Activated CD8-positive, alpha-beta memory T cell treated with anti-CD3 and anti-CD28 coated beads for 1 hour (primary cell): ENCODE measurements at places on chromosomes 2 and 18.

GRCh38 chr2:16173893-16174692 lies 233.7 kb downstream of the MYCN start:
- DNase-seq = no peak

- DNase-seq = no peak
These were observed 91.6 kb downstream of the DNER start for GRCh38 chr2:229622495-229623355.

DNA sequence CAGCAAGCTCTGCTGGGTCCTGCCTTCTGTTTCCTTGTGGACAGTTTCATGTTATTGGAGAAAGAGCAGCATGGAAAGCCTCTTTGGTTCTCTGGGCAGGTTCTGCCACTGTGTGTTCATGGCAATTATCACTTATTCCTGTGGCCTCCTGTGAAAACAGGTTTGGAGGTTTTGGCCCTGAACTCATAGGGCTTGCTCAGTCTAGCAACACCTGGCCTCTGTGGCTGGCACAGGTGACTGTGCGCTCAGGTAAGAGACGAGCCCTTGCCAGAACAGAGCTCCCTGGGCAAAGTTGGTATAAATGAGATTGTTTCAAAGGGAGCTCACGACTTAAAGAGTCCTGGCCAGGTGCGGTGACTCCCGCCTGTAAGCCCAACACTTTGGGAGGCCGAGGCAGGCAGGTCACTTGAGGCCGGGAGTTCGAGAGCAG lies 5.7 kb downstream of the CEP68 start:
- no peak for DNase-seq

- no peak for DNase-seq
These were observed 1549.7 kb upstream of the ACVR2A start for GRCh38 chr2:146295080-146295670.

DNA sequence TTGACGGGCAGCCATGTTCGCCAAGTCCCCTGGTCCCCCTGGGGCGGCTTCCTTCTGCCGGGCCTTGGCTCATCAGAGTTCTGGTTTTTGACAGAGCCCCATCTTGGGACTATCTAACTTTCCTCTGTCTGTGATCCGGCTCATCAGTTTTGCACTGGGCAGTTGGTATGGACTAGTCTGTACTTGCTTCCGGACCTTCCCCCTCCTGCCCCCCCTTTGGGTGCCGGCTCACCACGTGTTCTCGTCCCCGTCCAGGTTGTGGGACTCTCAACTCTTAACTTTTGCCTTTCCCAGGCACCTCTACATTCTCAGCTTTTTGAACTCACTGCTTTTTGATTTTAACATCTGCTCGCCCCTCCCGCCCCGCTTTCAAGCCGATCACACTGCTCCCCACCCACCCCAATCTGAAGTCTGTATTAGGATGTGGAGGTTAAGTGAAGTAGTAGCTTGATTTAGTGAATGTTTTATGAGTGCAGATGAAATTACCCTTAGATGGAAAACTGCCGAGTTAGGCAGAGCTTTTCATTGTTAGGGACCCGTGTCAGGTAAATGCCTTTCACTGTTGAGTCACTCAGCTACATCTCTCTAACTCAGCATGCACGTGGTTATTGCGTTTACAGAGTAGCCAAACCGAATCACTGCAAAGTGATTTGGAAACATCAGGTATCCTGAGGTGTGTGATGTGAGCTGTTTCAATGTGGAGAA lies 874 bp downstream of the WDR43 start:
- DNase-seq = no peak

DNA sequence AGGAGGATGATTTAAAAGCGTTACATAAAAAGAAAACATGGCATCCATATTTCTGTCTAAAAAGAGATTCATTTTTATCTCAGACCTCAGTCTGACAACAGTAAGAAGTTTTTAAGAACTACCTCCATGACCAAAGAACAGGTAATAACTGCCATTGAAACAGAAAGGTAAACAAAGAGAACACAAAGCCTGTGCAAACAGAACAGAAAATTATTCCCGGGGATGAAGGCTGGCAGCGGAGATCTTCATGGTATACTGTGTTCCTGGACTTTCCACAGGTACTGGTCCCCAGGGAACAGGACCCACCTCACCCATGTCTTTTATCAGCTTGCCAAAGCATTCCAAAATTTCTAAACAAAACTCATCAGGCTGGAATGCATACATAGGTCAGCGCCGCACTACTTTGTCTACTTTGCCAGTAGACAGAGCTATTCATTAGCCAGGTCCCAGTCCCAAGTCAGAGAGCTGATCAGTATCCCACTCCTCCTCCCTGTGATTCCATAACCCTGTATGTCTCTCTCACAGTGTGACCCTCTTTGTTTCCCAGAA lies 277.3 kb downstream of the MBD2 start:
- DNase-seq = no peak

DNA sequence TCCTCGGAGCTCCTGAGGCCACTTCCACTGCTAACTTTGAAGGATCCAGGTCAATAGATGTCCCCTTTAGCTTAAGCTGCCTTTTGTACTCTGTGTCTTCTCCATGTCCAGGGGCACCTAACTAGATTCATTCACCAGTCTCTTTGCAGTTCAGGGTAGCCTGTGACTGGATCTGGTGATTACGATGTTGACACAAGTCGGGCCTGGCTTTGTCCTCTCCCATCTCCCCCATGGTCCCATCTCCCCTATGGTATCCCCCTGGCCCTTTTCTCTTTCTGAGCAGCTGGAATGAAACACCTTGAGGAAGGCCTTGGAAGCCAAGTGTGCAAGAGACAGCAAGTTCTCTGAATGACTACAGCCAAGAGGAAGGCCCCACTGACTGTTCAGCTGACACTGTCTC lies 417.9 kb upstream of the SMIM21 start:
- DNase-seq = no peak

DNA sequence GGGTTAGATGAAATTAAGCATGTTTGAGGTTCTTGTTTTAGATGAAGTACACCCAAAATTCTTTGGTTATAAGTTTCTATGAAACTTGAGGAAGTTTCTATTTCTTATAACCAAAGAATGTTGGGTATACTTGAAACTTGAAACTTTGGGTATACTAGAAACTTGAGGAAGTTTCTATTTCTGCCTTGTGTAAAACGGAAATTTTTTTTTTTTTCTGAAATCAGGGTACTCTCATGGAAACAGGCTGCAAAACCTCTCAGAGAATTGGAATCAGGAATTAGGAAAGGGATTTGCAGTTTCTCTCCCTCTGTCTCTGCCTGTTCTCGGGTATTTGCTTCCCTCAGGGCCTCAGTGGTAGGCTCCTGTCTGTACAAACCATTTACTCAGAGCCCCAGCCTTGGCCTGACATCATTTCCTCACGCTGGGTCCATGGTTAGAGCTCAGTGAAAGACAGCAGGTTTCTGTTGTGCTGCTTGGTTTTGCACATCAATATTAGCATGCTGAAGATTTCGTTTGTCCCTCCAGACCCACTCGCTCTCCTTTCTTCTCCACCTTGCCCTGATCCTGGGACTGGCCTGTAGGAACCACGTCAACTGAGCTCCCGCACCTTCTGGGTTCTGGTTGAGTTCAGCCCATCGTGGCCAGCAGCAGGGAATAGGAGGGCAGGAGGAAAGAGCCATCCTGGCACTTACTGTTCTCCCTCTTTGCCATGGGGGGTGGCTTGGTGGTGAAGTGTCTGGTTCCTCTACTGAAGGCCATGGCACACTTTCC lies 106.4 kb downstream of the POLR1A start:
- no peak for DNase-seq

DNA sequence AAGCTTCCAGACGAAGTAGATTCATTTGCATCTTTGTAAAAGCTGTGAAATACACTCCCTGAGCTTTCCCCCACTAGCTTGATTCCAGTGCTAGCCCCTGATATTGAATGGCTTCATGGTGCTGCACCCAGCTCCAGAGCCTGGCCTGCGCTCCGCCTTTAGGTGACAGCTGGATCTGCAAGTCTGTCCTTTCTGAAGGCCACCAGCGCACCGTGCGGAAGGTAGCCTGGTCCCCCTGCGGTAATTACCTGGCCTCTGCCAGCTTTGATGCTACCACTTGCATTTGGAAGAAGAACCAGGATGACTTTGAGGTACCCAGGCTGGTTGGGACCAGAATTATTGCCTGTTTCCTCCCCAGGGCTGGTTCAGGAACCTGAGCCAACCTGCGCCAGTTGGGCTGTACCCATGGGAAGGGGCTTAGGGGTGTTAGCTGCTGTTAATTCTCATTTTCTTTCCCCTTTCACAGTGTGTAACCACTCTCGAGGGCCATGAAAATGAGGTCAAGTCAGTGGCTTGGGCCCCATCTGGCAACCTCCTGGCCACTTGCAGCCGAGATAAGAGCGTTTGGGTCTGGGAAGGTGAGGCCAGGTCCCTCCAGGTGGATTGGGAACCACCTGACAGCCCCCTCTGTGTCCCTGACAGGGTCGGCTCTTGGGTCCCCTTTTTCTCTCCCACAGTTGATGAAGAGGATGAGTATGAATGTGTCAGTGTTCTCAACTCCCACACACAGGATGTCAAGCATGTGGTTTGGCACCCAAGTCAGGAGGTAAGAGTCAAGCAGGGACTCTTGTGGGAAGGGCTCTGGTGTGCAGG lies 1.3 kb downstream of the CIAO1 start:
- DNase-seq = no peak

DNA sequence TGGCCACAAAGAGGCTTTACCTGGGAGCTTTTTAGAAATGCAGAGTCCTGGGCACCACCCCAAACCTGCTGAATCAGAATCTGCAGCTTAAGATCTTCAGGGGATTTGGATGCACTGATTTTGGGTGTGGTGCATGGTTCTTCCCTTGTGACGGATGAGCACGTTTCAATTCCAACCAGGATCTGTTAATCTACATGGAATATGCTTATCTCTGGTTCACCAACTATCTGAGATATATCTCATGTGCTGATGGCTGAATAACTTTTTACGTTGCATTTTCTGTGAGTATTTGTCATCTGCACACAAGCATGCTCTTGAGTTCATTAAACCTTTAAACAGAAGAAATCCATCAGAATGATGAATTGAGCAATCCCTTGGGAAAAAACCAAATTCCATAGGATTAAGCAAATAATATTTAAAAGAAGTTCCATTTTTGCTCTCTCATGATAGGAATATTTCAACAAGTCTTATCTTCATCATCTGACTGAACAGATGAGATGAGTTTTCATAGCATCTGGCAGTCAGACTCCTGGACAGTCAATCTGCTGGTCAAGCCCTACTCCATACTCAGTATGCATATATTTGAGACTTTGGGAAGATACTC lies 120.6 kb downstream of the PLB1 start:
- DNase-seq = no peak

GRCh38 chr2:224838335-224838734 lies 122.2 kb upstream of the CCDC195 start:
- DNase-seq = no peak

DNA sequence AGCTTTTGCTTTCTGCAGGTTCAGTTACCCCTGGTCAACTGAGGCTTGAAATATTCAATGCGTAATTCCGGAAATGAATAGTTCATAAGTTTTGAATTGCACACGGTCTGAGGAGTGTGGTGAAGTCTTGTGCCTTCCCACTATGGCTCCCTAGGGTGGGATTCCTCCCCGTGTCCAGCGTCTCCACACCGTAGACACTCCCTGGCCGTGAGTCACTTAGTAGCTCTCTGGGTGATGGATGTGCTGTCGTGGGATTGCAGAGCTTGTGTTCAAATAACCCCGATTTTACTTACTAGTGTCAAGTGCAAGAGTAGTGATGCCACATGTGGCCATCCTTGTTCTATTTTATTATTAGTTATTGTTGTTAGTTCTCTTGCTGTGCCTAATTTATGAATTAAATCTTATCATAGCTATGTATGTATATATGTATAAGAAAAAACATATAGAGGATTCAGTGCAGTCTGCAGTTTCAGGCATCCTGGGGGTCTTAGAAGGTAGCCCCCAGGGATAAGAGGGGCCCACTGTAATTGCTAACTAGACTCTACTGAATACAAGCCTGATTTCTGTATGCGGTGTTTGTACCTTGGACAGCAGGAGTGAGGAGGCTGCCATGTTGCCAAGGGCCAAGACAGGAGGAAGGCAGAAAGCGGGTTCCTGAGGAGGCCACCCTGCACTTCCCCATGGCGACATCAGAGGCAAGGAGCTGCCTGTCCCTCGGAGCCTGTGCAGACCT lies 47.7 kb upstream of the PDIA6 start:
- DNase-seq = no peak

DNA sequence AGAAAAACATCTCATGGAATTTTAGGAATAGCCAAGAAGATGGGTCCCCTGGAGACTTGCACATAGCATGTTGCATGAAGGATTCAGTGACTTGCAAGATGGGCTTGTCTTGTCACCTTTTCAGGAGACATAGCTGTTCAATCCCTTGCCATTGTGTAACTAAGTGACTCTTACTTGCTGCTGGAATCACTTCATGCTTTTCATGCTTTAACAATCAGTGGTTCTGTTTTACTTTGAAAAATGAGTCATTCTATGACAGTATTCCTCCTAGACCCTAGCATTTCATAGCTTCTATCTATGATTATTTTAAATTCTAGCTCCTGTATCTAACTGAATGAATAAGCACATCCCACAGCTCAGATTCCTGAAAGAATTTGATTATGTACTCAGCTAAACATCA lies 2.8 kb downstream of the KYNU start:
- DNase-seq = no peak

DNA sequence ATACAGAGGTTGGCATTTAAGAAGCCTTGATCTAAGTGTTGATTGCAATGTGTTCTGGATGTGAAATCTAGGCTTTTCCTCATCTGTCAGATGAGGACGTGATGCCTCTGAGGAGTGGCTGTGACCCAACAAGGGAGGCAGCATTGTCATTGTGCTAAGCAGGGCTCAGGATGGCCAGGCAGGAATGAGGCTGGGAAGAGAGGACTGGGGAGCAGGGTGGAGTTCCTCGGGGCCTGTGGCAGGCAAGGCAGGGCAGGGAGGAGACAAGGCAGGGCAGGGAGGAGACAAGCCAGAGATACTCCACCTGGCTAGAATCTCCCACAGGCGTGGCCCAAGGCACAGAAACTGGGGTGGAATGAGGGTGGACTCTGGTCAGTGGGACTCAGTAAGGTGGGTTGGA lies 116.6 kb downstream of the RPIA start:
- DNase-seq = no peak

DNA sequence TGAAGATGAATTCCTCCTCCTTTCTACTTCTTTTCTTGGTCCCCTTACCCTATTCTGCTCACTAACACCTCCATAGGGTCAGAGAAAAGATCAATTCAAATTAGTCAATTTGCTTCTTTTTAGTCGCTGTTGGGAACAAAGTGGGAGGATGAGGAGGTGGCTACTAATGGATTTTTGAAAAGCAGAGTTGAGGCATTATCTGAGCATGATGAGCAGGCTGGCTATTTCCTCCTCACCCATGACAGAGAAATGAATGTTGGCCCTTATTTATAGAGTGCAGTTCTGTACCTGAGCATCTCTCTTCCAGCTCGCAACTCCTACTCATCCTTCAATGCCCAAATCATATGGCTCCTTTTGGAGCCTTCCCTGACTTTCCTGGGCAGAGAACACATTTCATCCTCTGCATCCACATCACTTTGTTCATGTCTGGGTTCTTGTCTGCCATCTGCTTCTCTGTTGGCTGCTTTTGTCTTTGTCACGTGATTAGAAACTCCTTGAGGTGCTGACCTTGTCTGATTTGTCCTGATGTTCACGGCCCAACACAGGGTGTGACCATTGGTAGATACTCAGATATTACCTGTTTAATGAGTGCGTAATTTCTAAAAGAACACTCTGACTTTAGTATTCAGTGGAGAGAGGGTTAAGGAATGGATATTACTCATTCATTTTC lies 45.9 kb downstream of the CYRIA start:
- DNase-seq = no peak
